ENCODE measurements at places on chromosomes 6 and 20.

GRCh38 chr6:30244560-30244959 is 31.4 kb upstream of the TRIM26 start:
- DNase-seq: no peak

GRCh38 chr20:8151372-8151771 is 19.3 kb downstream of the PLCB1 start:
- DNase-seq: no peak

DNA sequence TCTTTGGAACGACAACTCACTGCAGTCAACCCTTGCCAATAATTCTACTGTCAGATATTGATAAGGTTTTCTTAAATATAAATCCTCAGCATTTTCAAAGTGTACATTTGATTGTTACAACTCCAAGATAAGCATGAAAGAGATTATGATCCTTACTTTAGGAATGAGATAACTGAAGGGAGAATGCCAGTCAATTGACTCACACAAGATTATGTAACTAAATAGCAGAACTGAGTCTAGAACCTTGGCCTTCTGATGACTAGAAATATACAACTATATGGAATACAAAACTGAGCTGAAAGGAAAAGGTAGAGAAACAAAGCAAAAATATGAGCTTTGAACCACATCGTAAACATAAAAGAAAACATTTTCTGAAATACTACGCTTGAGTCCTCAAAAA is 26.9 kb upstream of the STXBP5 start:
- DNase-seq: no peak

DNA sequence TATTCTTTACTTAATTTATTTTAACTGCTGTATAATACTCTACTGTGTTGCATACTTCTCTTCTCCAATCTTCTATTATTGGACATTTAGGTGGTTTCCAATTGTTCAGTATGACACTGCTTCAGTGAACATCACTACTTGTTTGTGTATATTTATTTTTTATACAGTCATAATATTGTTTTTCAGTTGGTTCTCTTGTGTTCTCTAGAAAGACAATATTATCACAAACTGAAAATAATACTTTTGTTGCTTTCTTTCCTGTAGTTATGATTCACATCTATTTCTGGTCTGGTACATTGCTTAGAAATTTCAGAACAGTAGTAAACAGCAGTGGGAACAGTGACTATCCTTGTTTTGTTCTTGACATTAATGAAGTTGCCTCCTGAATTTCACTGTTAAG is 62.8 kb upstream of the GTSF1L start:
- DNase-seq: no peak

DNA sequence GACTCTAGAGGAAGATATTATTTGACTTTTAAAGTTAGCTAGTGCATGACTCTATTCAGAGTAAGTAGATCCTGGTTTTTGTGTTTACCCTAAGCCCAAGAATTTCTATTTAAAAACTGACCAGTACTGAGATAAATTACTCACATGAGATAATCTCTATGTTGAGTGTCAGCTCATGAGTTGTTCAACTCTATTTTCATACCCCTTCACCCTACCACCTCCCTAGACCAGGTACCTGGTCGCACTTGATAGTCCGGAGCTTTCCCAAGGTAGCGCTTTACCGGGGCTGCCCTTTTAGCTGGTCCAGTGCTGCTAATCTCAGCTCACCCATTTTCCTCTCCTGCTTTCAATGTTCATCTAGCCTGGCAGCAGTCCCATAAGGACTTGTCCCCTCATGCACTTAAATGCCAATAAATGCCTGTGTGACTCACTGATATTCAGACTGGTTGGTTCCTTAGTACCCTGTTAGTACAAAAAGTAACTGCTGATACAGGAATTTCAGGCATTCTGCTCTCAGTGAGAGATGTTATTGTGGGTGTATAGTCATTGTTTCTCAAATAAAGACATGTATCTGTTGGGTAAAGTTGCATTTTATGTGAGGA is 503.9 kb downstream of the ADGRB3 start:
- DNase-seq: no peak

DNA sequence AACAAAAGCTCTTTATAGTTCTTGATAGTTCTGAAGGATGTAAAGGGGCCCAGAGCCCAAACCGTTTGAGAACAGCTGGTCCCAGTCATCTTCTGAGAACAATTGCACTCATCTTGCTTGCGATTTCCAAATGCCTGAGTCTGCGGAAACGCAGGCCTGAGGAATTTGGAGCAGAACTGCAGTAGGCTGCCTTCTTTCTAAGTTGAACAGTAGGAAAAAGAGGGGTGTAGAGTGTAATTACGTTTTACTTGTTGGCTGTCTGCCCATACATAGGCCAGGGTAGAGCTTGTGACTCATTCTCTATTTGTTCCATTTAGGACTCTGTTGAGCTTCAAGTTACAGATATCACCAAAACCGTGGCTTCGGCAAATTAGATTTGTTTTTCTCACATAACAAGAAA is 42.0 kb upstream of the KIF16B start:
- no peak for DNase-seq

GRCh38 chr6:129695373-129696027 is 14.5 kb downstream of the ARHGAP18 start:
- DNase-seq: no peak

DNA sequence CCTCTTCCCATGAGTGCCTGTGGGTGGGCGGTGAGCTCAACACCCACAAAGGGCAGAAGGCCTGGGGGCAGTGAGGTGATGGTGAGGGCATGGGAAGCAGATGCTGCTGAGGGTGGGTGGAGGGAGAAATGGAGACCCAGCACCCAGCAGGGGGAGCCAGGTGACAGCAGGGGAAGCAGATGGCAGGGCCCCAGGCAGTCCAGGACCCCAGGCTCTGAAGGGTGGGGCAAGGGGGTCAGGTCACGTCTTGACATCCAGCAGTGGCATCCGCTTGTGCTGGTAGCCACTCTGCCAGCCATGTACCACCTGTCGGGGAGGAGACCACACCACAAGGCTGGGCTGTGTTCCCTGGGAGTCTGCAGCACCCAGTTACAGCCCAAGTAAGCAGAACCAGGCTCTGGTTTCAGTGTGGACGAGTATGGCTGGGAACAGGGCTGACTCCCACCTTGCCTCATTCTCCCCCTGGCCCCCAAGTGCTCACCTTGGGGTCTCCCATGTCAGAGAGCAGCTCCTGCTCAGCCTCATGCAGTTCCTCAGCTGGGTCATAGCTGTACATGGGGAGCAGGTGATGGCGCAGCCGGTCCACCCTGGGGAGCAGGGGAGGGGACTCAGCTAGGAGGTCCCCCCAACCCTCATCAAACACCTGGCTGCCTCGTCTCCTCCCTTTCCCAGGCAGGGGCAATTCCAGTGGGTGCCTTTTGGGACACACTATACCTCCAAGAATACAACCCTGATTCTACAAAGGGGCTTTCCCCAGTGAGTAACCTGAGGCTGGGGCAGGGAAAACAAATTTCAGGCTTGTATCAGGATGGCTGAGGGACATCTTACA is 2.0 kb downstream of the SMIM29 start:
- DNase-seq: no peak

- DNase-seq: no peak
Measured at GRCh38 chr20:5364136-5364821, 47.5 kb upstream of the PROKR2 start.

GRCh38 chr6:4585682-4586468 is 190.3 kb upstream of the CDYL start:
- DNase-seq: no peak

DNA sequence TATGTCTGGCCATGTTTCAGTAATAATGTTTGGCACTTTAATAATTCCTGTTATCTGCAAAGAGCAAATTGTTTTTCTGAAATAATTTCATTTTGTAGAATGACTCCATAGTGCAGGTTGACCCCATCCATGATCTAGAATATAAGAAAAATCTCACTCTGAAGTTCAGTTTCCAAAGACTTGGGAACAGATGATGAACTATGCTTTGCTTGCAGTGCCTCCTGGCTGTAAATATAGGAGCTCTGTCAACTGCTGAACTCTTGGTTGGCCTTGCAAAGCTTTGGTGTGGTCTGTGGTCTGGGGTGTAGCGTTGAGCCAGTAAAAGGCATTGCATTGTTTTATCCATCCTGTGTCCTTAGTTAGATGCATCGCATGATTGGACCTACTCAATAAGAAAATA is 104.0 kb downstream of the PLCB4 start:
- DNase-seq: no peak

DNA sequence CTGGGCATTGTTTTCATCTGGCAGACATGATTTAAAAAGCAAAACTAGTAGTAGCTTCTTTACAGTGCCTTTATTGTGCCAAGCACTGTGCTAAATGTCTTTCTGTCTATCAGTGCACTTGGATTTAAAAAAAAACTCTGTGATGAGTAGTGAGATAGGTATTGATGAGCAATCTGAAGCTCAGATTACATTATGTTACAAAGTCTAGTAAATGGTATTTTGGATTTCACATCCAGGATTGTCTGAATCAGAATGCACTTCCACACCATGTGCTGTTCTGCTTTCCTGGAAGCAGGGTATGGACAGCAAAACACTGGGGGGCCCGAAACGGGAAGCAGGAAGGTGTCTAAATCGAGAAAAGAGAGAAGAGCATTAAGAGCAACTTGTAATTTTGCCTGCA is 103.4 kb upstream of the CCN2 start:
- no peak for DNase-seq

GRCh38 chr6:42129360-42129676 is 13.1 kb downstream of the C6orf132 start:
- no peak for DNase-seq

DNA sequence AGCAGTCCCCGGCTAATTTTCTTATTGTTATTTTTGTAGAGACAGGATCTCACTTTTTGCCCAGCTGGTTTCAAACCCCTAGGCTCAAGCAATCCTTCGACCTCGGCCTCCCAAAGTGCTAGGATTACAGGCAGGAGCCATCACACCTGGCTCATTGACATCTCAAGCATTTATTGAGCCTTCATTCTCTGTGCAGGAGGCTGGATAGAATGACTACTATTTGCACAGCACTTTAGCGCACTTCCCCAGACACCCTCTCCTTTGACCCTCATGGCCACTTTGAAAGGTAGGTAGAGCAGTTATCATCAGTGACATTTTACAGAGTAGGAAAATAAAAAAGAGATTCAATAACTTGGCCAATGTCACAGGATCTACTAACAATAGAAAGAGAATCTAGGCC is 124.0 kb upstream of the STXBP5 start:
- no peak for DNase-seq

DNA sequence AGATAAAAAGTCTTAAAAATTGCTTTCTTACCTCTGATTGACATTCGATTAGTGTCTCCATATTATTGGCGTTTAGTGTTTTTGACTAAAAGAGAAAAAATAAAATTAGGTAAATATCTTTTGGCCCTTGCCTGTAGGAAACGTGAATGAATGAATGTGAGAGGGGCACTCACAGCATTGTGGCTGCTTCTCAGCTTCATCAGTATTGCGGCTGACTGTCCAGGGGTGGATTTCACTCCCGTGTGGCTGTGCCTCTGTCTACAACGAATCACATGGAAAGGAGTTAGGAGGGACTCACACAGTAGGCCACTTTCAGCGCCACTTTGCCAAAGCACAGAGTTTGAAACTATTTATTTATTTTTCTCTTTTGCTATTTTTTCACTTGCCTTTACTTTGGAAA is 844 bp downstream of the TAGAP start:
- DNase-seq: no peak

DNA sequence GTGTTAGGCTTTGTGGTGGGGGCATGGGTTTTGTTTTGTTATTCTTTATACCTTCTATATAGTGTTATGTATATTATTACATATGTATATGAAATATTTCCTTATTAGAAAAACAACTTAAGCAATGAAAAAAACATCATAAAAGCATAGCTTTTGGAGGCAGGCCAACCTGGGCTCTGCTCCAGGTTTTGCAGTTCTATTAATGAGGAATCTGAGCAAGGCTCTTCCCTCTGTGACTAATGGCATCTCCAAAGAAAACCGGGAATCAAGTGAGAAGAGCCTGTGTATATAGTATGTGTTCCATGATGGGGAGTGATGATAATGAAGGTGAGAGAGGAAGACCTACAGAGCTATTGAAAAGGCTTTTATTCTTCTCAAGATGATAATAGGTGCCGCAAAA is 291.1 kb downstream of the CLIC5 start:
- DNase-seq: peak; percentile 34

Data from brain pericyte (primary cell).